Non-pigmented ciliary epithelial cell (primary cell): ENCODE measurements at places on chromosomes 5 and 9.

- DNase-seq: no peak
Observed at GRCh38 chr9:137114613-137115393, at the start of gene DPP7. DPP7 (minus strand) TSS chr9:137114733; CDS start chr9:137114713, 20 bp downstream.

GRCh38 chr5:1834022-1834551 lies 32.9 kb downstream of the NDUFS6 start:
- DNase-seq: no peak

GRCh38 chr9:96121136-96121535 lies 180.8 kb downstream of the HSD17B3 start:
- no peak for DNase-seq

- peak; percentile 17 for DNase-seq
Observed at GRCh38 chr9:1005043-1005667, 28.7 kb downstream of the DMRT3 start.

DNA sequence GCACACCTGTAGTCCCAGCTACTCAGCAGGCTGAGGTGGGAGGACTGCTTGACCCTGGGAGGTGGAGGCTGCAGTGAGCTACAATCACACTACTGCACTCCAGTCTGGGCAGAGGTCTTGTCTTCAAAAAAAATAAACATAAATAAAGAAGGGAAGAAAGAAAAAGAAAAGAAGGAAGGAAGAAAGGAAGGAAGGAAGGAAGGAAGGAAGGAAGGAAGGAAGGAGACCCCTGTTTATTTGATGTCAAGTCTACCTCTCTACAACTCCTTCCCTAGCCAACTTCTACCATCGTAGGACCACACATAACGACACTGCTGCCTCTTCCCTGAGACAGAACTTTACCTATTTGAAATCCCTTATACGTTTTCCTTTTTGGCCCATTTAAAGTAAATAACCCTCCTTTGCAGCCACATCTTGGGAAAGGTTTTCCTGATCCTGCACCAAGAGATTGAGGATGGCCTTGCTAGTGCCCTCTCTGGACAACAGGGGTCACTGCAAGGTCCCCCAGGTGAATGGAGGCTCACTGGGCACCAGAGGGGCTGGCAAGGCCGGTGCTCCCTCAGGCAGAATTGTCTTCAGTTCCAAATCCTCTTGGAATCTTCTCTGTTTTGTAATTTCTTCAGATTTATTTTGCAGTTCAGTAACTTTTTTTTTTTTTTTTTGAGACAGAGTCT lies 10.5 kb downstream of the RPS14 start:
- DNase-seq: no peak

- DNase-seq: no peak
Observed at GRCh38 chr5:30890377-30890776, 303.1 kb upstream of the CDH6 start.

DNA sequence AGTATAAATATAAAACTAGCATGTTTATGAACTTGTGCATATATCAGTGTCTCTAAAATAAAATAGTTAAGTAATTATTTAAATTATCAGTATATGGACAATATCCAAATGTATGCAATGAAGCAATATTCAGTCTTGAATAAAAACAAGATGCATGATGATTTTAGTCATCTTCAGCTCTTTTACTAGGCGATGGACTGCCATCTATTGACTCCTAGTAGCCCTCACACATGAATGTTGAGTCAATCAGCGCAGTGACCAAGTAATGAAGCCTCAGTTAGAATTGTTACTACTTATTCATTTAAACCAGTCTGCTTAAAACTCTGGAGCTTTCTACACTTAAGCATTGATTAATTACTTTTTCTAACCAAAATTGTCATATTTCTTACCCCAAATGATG lies 92.9 kb upstream of the GRHPR start:
- no peak for DNase-seq

- DNase-seq: no peak
Observed at GRCh38 chr5:1706021-1706420, 93.6 kb downstream of the MRPL36 start.

GRCh38 chr5:159864885-159865691 lies 51.2 kb upstream of the ADRA1B start:
- no peak for DNase-seq
